ENCODE measurements at places on chromosomes 7 and 10.
A peak's percentile ranks its signal among the peaks of the same experiment; 100 is the strongest.

- no peak for DNase-seq
Measured at GRCh38 chr7:33745934-33746333, 159.4 kb upstream of the BMPER start.

GRCh38 chr7:36155811-36156361 lies 2.8 kb downstream of the EEPD1 start:
- DNase-seq: peak; percentile 38

GRCh38 chr10:118680197-118680596 lies 74.6 kb downstream of the CACUL1 start:
- no peak for DNase-seq

DNA sequence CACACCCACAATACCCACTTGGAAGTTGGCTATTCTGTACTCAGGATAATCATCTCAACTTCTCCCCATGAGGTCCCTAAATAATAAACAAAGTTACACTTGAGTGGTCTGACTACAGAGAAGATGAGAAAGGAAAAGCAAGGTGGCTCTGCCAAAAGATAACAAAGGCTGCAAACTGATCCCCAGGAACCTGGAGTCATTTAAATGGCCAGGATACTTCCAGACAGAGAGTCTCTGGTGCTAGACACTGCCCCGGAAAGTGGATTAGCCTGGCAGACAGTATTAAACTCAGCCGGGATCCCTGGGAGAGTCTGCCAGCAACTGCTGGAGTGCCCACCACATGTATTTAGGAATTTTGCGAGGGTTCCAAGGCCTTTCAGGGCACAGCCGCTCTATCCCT lies 93.7 kb downstream of the DGKI start:
- DNase-seq: no peak

GRCh38 chr7:38451840-38452239 lies 178.4 kb upstream of the TARP start:
- peak; percentile 31 for DNase-seq

DNA sequence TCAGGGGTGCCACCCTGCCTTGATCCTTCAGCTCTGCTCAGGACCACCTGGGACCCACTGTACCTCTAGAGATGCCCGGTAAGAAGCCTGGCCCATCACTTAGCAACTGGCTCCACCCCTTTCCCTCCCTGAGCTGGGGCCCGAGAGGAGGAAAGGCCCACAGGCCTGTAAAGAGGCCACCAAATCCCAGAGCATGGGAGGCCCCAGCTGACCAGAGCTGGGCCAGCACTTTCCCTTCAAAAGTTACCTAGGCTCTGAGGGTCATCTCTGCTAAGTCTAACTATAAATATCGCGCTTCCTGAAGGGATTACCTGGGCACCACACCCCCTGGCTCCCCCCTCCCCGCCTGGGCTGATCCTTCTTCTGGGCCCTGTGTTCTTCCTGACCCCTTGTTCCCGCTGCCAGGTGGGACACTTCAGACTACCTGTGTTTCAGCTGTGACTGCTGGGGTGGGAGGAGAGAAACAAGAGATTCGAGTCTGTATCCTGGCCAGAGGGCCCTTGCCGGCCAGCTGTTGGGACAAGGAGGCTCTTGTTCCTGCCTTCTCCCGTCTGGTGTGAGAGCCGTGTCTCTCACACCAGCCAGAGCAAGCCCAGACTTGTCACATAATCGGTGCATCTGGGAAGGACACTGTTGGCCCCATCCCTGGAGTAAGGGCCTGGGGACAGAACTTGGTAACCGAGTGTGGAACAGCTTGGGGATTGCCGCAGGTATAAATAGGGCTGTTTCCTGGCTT lies 22.8 kb upstream of the ANKRD2 start:
- no peak for DNase-seq

GRCh38 chr7:42932811-42933591 lies 825 bp downstream of the MRPL32 start:
- no peak for DNase-seq

DNA sequence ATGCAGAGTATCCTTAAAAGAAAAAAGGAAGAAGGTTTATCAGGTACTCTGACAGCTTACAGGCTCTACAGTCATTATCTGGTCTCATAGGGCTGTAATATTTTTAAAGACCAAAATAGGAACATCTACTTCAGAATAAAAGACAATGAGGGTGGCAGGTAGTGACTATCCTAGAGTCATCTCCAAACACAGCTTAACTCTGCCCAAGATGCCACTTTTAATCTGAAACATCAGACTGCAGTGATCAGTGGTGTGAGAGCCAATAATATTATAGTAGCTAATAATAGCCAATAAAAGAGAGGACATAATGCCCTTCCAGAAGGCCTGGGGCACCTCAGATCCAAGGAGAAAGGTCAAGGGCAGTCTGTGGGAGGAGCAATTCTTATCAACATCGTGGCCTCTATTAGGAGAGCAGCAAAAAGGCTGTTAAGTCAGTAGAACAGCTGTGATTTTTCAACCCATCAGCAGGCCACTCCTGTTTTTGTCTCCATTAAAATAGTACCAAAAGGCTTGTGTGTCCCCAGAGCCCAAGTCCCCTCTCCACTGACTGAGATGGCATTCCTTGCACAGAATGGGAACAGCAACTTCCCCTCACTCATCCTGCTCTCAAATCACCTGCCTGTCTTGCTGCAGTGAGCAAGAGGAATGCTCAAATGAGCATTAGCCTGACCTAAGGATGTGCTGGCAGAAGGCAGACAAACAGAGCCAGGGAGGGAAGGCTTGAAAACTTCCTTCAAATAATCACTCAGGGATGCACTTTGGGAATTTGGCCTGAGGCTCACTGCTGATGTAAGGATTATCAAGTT lies 20.7 kb upstream of the SPOCK2 start:
- no peak for DNase-seq

DNA sequence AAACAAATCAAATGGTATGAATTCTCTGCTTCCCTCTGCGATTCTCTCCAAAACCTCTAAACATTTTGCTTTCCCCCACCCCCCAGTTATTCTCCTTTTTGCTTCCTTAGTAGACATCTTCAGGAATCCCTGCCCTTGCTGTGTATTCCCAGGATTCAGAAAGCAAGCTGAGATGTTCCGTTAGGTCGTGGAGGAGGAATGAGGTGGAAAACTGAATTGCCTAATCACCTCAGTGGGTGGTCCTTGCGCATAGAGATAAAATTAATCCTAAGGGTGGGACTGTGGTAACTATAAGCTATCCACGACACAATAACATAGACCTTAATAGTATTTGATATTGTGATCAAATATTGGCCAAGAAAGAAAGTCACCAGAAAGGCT lies 49.1 kb upstream of the SEMA3C start:
- no peak for DNase-seq

- no peak for DNase-seq
Measured at GRCh38 chr7:46357290-46357689, 436.2 kb upstream of the IGFBP3 start.

- no peak for DNase-seq
Measured at GRCh38 chr10:34462056-34462455, 353.0 kb downstream of the PARD3 start.

DNA sequence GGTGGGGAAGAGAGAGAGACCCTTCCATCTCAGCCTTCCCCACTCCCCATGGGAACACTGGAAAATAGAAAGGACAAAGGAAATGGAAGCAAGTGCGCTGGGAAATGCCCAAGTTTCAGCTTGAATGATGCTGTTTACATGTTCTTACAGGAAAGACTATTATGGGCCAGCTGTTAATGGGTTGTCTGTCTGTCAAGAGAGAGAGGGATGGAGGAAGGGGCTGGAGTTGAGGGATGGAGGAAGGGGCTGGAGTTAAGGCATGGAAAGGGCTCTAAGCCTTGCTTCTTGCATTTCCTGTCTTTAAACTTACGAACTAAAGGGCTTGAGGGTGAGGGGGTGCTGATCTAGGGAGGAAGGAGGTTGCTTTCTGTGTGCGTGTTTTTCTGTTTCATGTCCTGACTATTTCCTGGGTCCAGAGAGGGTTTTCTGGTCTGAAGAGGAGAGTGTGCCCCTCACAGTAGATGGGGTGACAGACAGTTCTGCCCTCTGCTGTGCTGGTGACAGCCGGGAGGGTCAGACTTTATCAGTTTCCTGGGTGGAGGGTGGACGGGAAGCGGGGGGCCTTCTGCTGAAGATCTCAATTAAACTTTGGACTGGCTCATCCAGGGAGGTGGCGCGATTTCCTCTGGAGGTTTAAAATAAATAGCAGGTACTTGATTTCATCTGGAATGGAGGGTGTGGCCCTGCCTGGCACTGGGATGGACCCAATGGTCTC lies 30.5 kb downstream of the GRK5 start:
- no peak for DNase-seq

DNA sequence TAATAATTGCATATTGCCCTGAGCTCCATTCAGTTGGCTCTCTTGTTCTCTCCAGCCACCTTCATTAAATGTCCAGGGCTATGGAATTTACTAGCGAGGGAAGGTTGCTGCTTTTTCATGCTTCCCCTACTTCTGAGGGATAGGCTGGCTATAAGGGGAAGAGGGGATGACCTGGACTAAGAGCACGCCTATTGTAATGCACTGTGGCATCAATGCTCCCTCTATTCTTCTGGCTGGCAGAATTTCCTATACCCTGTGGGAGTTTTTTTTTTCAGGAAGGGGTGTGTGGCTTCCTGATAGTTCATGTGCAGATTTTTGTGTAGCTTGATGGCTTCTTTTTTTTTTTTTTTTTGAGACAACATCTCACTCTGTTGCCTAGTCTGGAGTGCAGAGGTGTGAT lies 155.8 kb downstream of the SND1 start:
- no peak for DNase-seq

GRCh38 chr10:80461208-80462183 lies 7.4 kb downstream of the TSPAN14 start:
- no peak for DNase-seq

DNA sequence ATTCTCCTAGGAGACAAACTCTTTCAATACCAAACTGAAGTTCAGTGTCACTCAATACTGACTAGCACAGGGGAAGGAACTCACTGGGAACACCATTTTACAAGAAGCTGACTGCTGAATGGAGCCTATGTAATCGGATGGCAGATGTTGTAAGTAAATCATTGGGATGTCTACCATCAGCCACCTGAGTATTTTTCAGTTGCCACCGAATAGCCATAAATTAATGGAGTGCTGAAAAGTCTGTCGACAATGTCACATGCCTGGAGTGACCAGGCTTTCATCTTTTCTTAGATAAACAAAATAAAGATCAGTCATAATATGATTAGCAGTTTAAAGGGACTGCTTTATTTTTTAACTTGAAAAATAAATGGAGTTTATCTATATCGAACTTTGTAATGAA lies 145.9 kb upstream of the SEMA3E start:
- no peak for DNase-seq

- no peak for DNase-seq
Measured at GRCh38 chr7:3158341-3158760, 114.7 kb upstream of the CARD11 start.

DNA sequence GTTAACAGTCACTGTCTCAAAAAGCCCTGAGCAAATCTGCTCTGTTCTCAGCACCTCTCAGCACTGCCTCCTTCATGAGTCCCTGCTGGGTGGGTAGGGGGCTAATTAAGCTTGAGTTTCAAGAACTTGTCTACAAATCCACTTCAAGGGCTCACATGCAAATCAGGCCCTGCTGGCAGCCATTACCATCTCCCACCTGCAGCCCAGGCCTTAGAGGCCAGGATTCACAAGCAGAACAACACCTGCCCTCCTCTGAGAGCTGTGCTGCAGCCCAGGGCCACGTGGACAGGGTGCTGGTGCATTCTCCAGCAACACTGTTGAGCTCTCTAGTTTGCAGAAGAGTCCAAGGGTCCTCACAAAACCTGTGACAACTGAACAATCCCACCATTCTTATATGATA lies 119.2 kb downstream of the DPP6 start:
- DNase-seq: no peak

DNA sequence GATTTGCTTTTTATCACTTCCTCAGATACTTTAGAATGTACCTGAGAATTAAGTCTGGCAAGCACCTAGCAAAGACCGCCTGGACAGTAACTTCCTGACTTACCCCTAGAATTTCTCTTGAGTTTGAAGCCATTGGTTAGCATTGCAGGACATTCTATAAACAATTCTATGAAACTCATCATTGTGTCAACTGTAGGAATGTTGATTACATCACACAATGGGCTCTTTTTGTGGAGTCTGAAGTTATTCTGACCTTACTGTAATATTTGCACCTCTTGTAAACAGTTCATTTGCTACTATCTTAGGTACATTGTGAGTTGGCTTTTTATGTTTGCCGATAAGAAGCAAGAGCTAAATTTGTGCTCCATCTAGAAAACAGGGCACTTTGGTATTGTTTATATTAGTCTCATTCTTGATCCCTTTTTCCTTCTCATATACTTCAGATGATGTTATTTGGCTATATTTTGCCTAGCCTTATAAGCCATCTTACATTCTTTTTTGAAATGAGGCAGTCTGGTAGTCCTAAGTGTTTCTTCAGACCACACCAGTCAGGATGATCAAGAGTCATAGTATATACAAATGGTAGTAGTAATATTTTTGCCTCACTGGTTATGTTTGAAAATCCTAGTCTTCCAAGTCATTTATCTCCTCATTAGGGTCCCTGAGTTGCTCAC lies 52.4 kb downstream of the CASD1 start:
- DNase-seq: no peak
